Esophagus squamous epithelium (tissue), 5 donors: ENCODE measurements at places on chromosomes 1 and 21.

DNA sequence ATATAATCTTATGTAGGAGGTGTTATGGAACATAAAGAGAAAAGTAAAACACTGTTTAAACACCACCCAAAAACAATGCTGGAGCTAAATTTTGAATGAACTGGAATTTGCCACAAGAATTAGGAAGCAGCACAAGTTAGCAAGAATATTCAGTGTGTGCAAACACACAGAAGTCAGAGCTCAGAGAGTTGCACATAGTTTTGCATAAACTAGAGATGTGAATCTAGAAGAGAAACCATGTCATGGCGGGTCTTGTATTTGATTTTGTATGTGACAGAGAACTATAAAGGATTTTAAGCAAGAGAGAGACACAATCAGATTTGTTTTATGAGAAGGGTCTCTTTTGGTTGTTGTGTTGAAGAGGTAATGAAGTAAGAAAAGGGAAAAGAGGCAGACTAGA is 38.2 kb downstream of the SELENOF start:
- H3K36me3 ChIP-seq, result no peaks in the 10 kb centered on the region
- no peak for DNase-seq
- H3K27me3 ChIP-seq, result no peaks in the 10 kb centered on the region
- H3K4me1 ChIP-seq, result no peaks in the 10 kb centered on the region
- H3K4me3 ChIP-seq, result no peak overlapping the region

DNA sequence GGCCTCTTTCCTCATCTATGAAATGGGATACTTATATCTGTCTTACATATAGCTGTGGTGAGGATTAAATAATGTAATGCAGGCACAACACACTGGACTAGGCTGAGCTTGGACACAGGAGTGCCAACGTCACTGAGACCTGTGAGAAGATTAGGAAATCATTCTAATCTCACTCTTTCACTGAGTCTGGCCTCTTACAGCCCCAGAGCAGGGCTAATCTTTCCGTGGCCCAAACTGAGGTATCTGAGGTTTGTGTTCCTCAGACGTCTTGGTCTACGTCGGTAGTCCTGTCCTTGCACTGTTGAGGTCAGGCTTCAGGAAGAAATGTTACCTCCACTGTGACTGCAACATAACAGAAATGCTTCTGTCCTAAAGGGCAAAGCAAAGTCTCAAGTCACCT is 22.6 kb upstream of the A3GALT2 start:
- H3K4me3 ChIP-seq, result no peak overlapping the region
- peak overlapping the region; percentile 65 for H3K27ac ChIP-seq
- DNase-seq, result no peak

GRCh38 chr1:46822248-46822826 is 23.5 kb downstream of the CYP4B1 start:
- no peaks in the 10 kb centered on the region for H3K36me3 ChIP-seq
- no peak for DNase-seq
- no peak overlapping the region for H3K27ac ChIP-seq
- H3K4me3 ChIP-seq, result no peak overlapping the region
- no peaks in the 10 kb centered on the region for H3K4me1 ChIP-seq

DNA sequence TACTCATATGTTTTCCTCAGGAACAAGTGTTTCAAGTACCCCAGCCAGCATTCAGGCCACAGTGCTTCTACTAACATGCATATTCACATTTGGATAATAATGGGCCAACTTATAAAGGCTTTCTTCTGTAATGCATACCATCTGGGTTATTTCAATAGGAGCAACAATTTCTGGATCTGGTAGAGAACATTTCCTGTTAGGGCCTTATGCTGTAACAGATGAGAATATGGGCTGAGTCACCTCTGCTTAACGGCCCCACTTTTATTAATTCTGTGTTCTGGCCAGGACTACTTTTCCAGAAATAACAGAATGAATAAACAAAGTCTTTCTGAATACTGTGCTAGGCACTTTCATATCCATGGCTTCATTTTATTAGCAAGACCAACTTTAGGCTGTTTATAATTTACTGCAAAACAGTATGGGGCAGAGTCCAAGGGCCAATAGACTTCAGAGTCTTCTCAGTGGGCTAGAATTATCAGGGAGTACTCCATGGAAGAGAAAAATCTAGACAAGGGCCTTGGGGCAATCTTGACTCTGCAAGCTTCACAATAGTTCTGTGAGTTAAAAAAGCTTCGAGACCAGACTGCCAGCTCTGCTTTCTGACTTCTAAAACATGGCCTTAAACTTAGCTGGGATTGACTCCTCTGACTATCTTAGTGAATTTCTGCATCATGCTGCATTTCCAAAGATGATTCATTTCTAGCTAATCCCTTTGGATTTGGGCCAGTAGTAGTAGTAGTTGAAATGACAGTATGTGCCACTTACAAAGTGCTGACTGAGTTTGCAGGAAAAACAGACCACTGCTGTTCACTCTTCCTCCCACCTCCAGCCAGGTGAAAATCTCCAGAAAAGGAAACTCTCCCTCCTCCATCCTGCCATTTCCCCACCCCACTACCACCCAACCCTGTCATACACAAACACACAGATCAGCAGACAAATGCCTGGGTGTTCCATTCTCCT is 8.2 kb upstream of the SSX2IP start:
- H3K36me3 ChIP-seq, result no peaks in the 10 kb centered on the region
- H3K27ac ChIP-seq, result peak overlapping the region; percentile 72
- no peak for DNase-seq
- H3K4me3 ChIP-seq, result no peak overlapping the region
- peaks cover 46% of the 10 kb centered on the region for H3K4me1 ChIP-seq

GRCh38 chr1:113247782-113248181 is 142.5 kb upstream of the MAGI3 start:
- H3K27me3 ChIP-seq, result no peaks in the 10 kb centered on the region
- DNase-seq, result no peak
- no peaks in the 10 kb centered on the region for H3K36me3 ChIP-seq
- H3K4me3 ChIP-seq, result no peak overlapping the region

DNA sequence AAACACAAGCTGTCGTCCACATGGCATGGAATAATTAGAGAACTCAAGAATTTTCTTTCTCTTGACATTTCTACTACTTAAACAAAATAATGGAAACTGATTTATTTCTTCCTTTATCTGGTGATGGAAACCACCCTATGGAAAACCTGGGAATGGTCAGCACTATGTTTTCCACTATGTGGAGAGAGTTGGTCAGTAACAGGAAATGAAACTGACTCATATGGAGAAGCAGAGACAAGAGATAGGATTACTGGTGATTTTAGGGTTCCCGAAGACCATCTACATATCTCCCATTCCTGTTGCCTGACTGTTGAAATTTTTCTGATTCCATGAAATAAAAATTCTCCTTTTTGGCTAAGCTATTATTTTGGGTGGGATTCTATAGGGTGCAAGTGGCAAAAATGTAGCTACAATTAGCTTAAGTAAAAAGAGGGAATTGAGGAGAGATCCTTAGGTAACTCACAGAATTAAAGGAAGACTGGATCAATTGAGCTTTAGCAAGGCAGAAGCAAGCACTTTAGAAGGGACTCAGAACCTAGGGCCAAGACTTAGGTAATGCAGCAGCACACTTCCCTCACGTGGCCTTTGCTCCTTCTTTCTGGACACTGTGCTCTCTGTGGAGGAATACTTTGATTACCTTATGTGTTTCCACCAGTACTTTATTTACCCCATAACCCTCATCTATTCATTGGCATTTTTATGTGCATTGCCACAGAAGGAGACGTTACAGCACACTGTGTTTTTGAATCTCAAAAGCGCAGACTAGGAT is 89.6 kb downstream of the LEPR start:
- H3K27ac ChIP-seq, result no peak overlapping the region
- no peaks in the 10 kb centered on the region for H3K36me3 ChIP-seq
- no peak overlapping the region for H3K4me3 ChIP-seq
- no peaks in the 10 kb centered on the region for H3K4me1 ChIP-seq

GRCh38 chr1:20787029-20787839 is at the start of gene HP1BP3:
Gene HP1BP3 (minus strand): TSS chr1:20787307. CDS start chr1:20780440, 6,867 bp downstream.
- no peaks in the 10 kb centered on the region for H3K27me3 ChIP-seq
- H3K27ac ChIP-seq, result peak within 1 kb of the TSS; percentile 100
- DNase-seq, result peak; percentile 26
- H3K4me3 ChIP-seq, result peak within 1 kb of the TSS; percentile 99

- H3K27ac ChIP-seq, result no peak overlapping the region
- H3K27me3 ChIP-seq, result no peaks in the 10 kb centered on the region
- no peak for DNase-seq
- H3K4me1 ChIP-seq, result no peaks in the 10 kb centered on the region
- no peaks in the 10 kb centered on the region for H3K36me3 ChIP-seq
Observed at GRCh38 chr1:214717351-214717750, 114.4 kb downstream of the CENPF start.

GRCh38 chr1:72357411-72357810 is 75.1 kb upstream of the NEGR1 start:
- DNase-seq, result no peak
- H3K27ac ChIP-seq, result no peak overlapping the region
- no peak overlapping the region for H3K4me3 ChIP-seq

- no peak for DNase-seq
- no peaks in the 10 kb centered on the region for H3K4me1 ChIP-seq
- no peak overlapping the region for H3K4me3 ChIP-seq
- H3K36me3 ChIP-seq, result no peaks in the 10 kb centered on the region
Observed at GRCh38 chr1:92168657-92169056, 49.1 kb upstream of the C1orf146 start.

- H3K4me1 ChIP-seq, result peaks cover 45% of the 10 kb centered on the region
- H3K36me3 ChIP-seq, result no peaks in the 10 kb centered on the region
- peak overlapping the region; percentile 88 for H3K27ac ChIP-seq
- H3K27me3 ChIP-seq, result no peaks in the 10 kb centered on the region
- no peak for DNase-seq
Observed at GRCh38 chr1:110339407-110340206, 430 bp downstream of the RBM15 start.

- H3K36me3 ChIP-seq, result no peaks in the 10 kb centered on the region
- no peak for DNase-seq
- no peak overlapping the region for H3K4me3 ChIP-seq
- H3K27me3 ChIP-seq, result no peaks in the 10 kb centered on the region
- H3K4me1 ChIP-seq, result peaks cover 7% of the 10 kb centered on the region
Observed at GRCh38 chr1:209405183-209405814, 178.2 kb upstream of the CAMK1G start.

GRCh38 chr1:22080191-22080590 is 27.7 kb downstream of the CDC42 start:
- DNase-seq, result no peak
- no peak overlapping the region for H3K27ac ChIP-seq
- no peaks in the 10 kb centered on the region for H3K27me3 ChIP-seq
- no peak overlapping the region for H3K4me3 ChIP-seq

DNA sequence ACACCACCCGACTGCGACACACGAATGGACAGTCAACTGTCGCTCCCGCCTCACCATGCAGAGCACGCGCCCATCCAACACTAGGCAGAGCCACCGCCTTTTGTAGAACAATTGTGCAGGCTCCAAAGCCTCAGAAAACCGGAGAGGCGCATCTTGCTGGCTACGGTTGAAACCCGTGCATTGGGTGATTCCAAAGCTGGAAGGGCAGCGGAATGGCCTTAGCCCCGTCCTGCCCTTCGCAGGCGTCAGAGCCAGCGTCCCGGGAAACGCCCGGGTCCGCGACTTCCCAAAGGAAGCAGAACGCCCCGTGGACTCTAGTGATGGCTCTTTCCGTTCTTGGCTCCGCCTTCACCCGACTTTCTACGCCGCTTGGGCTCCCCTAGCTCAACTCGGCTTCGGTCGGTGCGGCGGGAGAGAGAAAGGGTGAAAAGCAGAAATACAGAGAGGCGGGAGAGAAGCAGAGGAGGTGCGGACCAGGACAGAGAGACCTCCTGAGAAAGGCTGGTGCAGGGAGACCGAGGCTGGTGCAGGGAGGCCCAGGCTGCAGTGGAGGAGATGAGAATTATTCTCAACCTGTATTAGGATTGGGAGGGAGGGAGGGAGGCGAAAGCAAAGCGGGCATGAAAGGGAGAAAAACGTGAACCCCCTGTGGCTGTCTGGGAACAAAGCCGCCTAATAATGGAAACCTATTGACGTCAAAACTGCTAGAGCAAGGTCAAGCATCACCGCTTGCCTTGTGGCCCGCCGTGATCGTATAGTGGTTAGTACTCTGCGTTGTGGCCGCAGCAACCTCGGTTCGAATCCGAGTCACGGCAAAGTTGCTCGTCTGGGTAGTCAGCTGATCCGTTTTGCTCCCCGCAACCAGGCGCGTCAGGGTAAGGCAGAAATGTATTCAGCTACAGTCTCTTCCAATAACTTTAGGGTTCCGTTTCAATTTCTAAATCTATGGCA is 99.5 kb downstream of the PRKAB2 start:
- no peaks in the 10 kb centered on the region for H3K4me1 ChIP-seq
- H3K36me3 ChIP-seq, result no peaks in the 10 kb centered on the region
- DNase-seq, result no peak
- peak overlapping the region; percentile 14 for H3K4me3 ChIP-seq
- no peak overlapping the region for H3K27ac ChIP-seq
- peaks cover 21% of the 10 kb centered on the region for H3K27me3 ChIP-seq

DNA sequence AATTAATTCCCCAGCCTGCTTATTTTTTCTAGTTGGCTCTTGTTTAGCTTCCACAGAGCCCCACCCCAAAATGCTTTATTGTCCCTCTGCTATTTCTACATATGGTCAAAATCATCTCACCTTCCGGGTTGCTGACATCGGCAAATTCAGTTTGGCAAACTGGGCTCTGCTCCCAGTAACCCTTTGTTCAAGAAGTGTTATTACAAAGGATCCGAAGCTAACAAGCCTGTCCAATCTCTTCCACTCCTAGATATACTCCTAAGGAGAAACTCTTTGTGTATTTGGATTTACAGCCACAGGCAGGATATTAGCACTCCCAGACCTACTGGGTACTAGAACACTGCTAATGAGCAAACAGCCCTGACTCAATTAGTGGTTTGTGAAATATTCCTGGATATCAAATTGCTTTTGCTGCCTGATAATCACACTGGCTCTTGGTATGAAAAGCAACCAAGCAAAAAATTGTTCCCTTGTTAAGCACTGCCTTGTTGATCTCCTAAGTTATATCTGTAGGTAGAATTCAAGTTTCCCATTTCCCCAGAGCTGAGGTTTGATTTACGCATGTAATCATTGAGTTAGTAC is 4.0 kb downstream of the JUN start:
- H3K27me3 ChIP-seq, result no peaks in the 10 kb centered on the region
- H3K36me3 ChIP-seq, result no peaks in the 10 kb centered on the region
- no peak for DNase-seq
- peak overlapping the region; percentile 86 for H3K4me3 ChIP-seq

- DNase-seq, result no peak
- no peaks in the 10 kb centered on the region for H3K27me3 ChIP-seq
- peaks cover 5% of the 10 kb centered on the region for H3K4me1 ChIP-seq
- H3K4me3 ChIP-seq, result no peak overlapping the region
Observed at GRCh38 chr1:44505210-44505993, 100.3 kb downstream of the RNF220 start.

- H3K4me1 ChIP-seq, result peaks cover 5% of the 10 kb centered on the region
- DNase-seq, result no peak
- H3K27ac ChIP-seq, result peak overlapping the region; percentile 89
- H3K27me3 ChIP-seq, result no peaks in the 10 kb centered on the region
- no peaks in the 10 kb centered on the region for H3K36me3 ChIP-seq
Observed at GRCh38 chr1:202540014-202540413, 170.2 kb downstream of the SYT2 start.
